Kidney glomerular epithelial cell (primary cell): ENCODE measurements at places on chromosomes 13 and 19.

DNA sequence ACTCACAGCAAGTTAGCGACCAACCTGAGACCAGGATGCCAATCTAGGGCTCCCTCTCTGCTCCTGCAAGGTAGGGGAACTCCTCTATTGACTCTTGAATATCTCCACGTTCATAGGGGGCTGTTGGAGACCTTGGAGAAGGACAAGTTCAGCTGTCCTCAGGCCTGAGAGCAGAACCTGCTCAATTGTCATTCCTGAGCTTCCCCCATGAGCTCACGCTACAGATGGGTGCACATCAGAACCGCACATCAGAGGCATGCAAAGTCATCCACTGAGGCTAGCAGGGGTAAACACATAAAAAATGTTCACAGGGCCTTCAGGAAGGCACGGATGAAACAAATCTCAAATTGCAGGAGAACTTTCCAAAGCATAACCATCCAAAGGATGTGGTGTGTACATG, 168.8 kb upstream of the ZNF507 start:
- DNase-seq, result no peak

GRCh38 chr19:17178291-17178690, 36.9 kb upstream of the USE1 start:
- no peak for DNase-seq

GRCh38 chr13:100659578-100659977, 15.0 kb downstream of the TMTC4 start:
- no peak for DNase-seq

- peak; percentile 92 for DNase-seq
Observed at GRCh38 chr13:106445996-106446395, 89.5 kb downstream of the EFNB2 start.

- DNase-seq, result no peak
Observed at GRCh38 chr13:104625201-104625600, 1559.0 kb upstream of the SLC10A2 start.

DNA sequence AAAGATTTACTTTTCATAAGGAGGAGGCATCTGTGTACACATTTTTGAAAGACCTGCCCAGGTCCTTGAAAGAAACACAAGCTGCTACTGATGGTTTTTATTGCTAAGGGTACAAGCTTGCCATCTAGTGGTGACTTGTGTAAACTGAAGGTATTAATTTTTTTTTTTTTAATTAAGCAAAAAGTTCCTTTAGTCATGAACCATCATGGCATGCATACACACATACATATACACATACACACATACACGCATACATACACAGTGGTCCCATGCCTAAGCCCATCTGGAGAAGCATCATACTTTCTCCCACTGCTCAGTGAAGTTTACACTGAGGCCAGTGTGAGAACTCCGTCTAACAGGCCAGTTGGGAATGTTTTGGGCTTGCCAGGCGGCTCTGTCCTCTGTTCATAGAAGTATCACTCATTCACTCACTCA, 312.5 kb downstream of the DCLK1 start:
- no peak for DNase-seq

- no peak for DNase-seq
Observed at GRCh38 chr13:76533251-76533650, 353.0 kb downstream of the KCTD12 start.

DNA sequence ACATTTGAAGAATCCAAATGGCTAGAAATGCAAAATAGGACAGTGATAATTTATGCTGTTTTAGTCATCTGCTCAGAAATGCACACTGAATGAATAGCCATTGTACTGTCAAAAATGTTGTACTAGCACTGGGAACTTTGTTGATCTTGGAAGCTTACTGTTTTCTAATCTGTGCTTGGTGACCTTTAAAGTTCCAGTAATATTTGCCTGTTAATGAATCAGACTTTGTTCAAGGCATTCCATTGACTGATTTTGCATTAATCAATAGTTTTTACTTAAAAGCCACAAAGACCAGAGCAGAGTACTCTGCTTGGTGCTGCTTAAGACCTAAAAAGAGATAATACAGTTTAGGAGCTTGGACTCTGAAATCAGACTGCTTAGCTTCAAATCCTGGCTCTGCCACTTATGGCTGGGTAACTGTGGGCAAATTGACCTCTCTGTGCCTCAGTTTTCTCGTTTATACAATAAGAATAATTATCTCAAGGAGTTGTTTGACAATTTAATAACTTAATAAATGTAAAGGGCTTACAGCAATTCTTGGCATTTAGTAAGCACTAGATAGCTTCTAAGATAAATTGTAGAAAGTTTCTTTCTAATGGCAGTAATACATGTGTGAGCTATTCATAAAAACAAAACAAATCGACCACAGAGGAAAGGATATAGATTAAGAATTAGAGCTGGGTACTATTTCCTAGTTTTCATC, 4.6 kb upstream of the SLAIN1 start:
- no peak for DNase-seq

- DNase-seq, result no peak
Observed at GRCh38 chr13:45731455-45731854, 29.3 kb downstream of the CBY2 start.

DNA sequence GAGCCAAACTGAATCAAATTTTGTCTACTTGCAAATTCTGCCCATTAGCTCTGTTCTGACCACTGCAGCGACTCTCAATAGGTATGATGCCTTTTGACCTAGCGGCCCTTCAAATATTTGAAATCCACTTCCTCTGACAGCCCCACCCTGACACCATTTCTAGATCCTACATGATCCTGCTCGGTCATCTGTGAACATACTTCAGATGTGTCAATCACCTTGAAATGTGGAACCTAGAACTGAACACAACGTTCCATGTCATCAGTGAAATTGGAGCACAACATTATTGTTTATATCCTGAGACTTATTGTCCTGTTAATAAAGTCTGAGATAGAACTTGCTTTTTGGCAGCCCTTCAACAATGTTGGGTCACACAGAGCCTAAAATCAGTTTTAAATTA, 98.2 kb downstream of the UBL3 start:
- no peak for DNase-seq

DNA sequence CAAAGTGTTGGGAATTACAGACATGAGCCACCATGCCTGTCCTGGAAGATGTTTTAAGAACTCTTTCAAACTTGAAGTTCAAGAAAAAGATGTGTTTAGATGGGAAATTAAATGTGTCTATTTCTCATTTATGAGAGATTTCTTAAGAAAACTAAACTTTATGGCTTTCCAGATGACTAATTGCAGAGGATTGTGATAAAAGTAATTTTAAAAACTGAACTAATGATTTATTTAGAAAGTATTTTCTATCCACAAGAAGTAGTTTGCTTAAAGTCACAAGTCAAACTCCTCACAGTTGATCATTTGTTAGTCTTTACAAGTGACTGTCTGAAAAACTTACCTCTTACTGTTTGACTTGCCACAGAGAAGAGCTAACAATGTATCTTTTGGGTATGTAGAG, 89.6 kb upstream of the SPRY2 start:
- no peak for DNase-seq

DNA sequence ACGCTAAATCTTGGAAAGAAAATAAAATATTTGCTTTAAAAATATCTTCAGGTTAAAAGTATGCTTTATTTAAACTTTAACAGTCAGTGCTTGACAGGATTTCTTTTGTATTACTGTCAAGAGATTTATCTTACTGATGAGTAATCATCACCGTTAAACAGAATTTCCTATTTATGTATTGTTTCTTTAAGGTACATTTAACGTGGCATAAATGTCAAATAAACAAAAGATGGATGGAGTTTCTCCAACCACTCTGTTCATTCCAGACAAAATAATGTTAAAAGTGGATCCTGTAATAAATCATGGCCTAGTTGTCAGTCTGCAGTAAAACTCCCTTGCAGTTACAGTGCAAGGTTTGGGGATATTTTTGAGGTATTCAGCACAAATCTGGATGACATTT, 298.3 kb downstream of the DIAPH3 start:
- DNase-seq, result no peak

DNA sequence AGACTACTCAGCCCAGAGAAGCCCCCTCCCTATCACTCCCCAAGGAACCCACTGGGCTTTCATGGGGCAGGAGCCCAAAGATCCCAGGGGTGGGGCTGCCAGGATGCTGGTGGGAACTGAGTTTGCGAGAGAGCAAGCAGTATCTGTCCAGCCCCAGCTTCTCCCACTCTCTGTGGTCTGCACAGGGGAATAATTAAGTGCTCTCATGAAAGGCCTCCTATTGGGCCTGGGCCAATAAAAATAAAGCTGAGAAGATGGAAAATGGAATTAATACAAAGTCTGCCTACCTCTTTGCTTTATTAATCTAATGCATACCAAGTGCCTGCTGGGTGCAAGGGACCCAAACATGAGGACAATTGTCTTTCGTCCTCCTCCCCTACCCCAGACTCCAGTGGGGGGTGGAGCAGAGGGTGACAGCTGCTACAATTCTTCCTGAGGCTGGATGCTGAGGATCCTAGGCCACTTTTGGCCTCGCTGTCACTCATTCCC, 5.4 kb downstream of the DDX39A start:
- peak; percentile 79 for DNase-seq

DNA sequence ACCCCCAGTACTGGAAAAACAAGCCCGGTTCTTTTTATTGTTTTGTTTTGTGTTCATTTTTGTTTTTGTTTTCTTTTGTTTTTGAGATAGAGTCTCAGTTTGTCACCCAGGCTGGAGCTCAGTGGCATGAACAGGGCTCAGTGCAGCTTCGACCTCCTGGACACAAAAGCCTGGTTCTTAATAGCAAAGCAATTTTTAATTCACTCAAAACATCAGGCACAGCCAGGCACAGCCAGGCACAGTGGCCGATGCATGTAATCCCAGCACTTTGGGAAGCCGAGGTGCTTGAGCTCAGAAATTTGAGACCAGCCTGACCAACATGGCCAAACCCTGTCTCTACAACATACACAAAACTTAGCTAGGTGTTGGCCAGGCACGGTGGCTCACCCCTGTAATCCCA, 30.7 kb downstream of the INSR start:
- no peak for DNase-seq

- no peak for DNase-seq
Observed at GRCh38 chr13:45688577-45688976, 13.5 kb upstream of the CBY2 start.

GRCh38 chr13:99258210-99258860, at the start of gene GPR18:
TSS of gene GPR18 (minus strand) at chr13:99258379. CDS start at chr13:99255872, 2,507 bp downstream.
- DNase-seq, result no peak

DNA sequence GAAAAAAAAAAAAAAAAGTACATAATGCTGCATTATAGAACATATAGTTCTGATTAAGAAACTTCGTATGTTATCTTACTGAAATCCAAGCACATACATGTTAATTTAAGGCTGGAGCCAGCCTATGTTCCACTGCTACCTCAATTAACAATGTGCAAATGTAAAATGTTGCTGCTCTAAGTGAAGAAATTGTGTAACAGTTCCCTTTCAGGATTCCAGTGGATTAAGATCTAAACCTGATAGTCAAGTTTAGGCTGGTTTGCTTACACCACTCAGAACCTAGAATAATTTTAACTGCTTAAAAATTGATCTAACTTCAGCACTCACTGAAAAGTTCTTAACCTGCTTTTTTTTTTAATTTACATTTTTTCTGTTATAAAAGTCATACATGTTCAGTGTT, 4.2 kb downstream of the VPS36 start:
- no peak for DNase-seq

- DNase-seq, result no peak
Observed at GRCh38 chr13:94707400-94708021, 4.8 kb downstream of the SOX21 start.

DNA sequence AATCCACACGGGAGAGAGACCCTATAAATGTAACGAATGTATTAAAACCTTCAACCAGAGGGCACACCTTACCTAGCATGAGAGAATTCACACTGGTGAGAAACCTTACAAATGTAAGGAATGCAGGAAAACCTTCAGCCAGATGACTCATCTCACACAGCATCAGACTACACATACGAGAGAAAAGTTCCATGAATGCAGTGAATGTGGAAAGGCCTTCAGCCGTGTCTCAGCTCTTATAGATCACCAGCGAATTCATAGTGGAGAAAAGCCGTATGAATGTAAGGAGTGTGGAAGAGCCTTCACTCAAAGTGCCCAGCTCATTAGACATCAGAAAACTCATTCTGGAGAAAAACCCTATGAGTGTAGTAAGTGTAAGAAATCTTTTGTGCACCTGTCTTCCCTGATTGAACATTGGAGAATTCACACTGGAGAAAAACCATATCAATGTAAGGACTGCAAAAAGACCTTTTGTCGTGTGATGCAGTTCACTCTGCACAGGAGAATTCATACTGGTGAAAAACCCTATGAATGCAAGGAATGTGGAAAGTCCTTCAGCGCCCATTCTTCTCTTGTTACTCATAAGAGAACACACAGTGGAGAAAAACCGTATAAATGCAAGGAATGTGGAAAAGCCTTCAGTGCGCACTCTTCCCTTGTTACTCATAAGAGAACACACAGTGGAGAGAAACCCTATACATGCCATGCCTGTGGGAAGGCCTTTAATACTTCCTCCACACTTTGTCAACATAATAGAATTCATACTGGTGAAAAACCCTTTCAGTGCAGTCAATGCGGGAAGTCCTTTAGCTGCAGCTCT, 16.0 kb downstream of the ZNF582 start:
- no peak for DNase-seq

- DNase-seq, result peak; percentile 43
Observed at GRCh38 chr19:2274931-2275535, 6.9 kb downstream of the PEAK3 start.

GRCh38 chr13:113937527-113938180, 36.2 kb downstream of the C13orf46 start:
- DNase-seq, result no peak

- DNase-seq, result no peak
Observed at GRCh38 chr13:27336014-27336673, 65.5 kb downstream of the RASL11A start.

- DNase-seq, result no peak
Observed at GRCh38 chr13:71871176-71871754, 4.3 kb upstream of the DACH1 start.

- DNase-seq, result no peak
Observed at GRCh38 chr19:49692147-49692506, 1.2 kb downstream of the CPT1C start.

DNA sequence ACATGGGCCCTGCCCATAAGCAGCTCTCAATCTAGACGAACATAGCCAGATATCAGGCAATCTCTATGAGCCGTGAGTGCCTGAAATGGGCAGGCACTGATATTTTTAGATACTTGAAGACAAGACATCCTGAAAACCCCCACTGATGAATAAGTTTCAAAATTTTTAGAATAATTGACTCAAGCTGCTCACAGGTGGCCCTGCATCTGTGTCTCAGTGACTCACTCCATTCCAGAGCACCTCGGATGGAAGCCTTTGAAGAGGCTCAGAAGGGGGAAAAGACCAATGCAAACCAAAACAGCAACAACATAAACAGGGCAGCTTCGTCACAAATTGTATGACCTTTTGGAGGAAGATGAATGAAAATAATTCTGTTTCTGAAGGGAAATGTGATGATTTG, 42.8 kb upstream of the SLC46A3 start:
- DNase-seq, result no peak

- DNase-seq, result no peak
Observed at GRCh38 chr19:7267792-7268704, 26.2 kb downstream of the INSR start.
